GM12864 (cell line): ENCODE measurements at places on chromosomes 1 and 21.

DNA sequence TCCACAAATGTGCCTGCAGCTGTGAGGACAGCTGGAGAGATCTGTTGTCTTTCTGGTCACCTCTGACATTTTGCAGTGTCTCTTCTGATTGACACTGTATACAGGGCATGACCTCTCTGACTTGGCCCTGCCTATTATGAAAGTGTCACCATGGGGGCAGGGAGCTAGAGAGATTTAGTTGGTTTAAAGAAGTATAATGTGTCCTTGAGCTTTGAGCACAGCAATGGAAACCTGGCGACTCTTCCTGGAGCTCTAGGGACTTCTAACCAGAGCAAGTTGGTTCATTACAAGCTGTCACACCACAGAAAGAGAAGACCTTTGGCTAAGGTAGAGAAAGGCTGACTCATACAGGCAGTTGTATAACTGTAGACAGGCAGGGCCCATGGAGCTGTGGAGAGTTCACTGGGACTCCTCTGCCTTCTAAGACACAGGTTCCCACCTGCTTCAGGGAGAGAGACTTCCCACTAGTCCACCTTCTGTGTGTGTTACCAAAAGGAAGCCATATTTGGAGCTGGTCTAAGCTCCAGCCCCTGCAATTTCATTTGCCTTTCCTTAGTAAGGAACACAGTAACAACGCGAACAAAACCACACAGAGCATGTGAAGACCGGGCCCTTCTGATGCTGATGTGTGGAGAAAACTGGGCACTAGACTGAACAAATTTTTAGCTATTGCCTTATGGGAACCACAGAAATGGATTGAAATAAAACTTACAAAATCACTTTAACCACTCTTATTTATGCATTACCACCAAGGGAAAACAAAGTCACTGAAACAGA is 90.5 kb upstream of the ADAR start:
- DNase-seq: no peak

GRCh38 chr1:6180268-6180706 is at the start of gene CHD5:
TSS of gene CHD5 (minus strand) at chr1:6180321. CDS start at chr1:6180023, 298 bp downstream.
- DNase-seq: no peak

GRCh38 chr21:44708213-44708865 is 3.0 kb downstream of the TSPEAR start:
- DNase-seq: no peak

GRCh38 chr21:16262091-16262490 is 532.3 kb downstream of the USP25 start:
- no peak for DNase-seq

GRCh38 chr1:9239622-9240401 is 5.2 kb downstream of the H6PD start:
- DNase-seq: no peak

GRCh38 chr1:203544978-203545816 is 51.2 kb downstream of the OPTC start:
- no peak for DNase-seq

DNA sequence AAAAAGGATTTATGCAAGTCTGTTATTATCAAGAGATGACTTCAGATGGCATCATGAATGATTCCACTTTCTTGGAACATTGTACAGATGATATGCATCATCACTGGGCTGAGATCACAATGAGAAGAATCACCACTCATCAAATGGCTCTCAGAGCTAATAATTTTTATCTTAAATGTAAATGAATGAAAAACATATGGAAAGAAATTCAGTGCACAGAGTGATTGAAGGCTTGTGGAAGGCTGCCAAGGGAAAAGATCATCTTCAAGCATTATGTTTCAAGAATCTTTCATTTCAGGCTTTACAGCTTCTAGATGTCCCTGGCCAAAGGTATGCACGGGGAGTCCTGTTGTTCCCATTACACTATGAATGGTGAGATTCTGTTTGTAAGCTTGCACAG is 955.7 kb downstream of the TTLL7 start:
- no peak for DNase-seq

DNA sequence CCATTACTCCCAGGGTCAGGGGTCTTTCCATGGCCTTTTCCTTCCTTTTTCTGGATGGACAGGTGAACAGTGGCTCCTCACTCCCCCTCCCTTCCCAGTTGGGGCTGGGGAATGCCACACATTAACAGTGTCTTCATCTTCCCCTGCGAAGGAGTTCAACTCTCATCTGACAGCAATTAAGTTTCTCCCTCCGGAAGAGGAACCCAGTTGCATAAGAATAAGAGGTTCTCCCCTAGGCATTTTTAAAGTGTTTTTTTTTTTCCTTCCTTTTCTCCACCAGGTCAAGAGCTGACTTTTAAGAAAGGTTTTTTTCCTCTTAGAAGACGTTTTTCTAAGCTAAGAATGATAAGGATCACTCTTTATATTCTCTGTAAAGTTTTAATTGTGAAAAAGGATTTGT is 42.3 kb upstream of the FASLG start:
- DNase-seq: no peak

GRCh38 chr1:22262583-22262982 is 119.7 kb upstream of the WNT4 start:
- DNase-seq: no peak

- DNase-seq: no peak
Measured at GRCh38 chr1:79376106-79376505, 369.6 kb upstream of the ADGRL4 start.

DNA sequence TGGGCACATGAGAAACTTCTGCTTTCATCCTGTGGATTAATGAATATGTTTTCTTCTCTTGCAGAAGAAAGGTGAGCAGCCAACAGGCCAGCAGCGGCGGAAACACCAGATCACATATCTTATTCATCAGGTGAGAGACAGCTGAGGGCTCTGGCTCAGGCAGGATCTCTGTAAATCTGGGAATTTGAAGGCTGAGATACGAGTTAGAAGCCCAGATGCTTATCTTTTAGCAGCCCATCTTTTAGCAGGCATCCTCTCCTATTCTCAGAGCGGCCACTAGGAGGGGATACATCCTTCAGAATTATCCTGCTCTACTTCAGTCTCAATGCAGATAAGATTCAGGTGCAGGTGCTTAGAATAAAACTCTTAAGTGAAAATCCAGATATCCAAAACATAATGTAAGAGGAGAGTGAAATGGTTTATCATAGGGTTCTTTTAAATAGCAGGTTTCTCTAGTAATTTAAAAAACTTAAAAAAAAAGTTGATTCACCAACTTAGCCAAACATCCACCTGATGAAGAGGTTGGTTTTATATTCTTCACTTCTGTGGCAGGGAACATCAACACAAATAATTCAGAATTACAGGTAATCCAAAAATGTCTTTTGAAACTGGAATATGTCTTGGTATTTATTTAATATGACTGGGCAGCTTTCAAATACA is 19.3 kb downstream of the SH2D2A start:
- no peak for DNase-seq

GRCh38 chr1:91024481-91025119 is 2.8 kb upstream of the ZNF644 start:
- no peak for DNase-seq

DNA sequence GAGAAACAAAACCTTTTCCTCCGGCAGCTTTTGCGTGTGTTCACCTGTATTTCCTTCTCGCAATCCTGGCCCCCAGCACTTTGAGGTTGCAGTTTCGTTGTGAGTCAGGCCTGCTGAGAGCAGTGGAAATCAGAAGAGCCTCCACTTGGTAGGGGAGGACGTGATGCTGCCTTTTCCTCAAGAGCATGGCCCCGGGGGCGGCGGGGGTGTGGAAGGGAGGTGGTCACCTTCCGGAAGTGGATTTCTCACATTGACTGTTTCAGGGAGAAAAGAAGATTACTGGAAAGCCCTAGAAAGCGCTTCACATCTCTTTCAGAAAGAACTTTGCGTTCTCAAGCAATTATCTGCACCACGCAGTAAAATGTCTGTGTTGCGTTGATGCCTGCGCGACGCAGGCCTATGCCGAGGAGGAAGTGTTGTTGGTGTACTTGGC is 12.2 kb upstream of the IL10 start:
- DNase-seq: peak; percentile 96

DNA sequence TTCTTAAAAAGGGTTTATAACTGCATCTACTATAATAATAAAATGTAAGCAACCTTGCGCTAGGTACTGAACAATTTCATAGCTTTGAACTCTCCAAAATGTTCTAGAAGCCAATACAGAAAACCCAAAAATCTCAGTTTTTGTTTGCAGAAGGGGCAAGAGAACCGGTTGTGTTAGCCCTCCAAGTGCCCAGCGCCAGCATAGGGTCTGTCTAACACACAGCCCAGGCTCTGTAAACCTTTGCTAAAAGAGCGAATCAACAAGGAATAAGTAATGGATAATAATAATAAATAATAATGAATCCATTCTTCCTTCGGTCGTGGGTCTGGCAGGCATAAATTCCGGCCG is 333 bp upstream of the CHAF1B start:
- DNase-seq: no peak

- no peak for DNase-seq
Measured at GRCh38 chr1:14553711-14554110, 44.8 kb upstream of the KAZN start.

DNA sequence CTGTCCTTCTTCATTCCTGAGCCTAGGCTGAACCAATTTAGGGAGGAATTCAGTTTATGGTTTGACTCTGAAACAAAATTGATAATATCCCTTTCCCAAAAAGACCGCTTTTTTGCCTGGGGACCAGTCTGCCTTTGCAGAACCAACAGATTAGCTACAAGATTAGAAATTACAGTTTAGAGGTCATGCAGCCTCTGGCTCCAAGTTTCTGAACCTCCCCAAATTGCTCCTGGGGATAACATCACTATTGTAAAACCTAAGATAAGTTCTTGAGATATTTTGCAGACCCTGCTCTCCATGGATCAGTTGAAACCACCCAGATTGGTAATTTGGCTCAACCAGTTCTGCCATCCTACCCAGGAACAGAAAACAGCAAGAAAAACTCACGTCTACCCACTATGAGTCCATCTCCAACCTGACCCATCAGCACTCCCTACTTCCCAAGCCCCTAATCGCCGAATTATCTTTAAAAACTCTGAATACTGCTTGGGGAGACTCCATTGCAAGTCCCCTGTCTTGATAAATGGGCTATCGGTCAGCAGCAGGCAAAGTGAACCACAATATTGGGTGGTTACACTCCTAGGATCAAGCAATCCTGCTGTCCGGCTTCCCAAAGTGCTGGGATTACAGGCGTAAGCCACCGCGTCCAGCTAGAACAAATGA is 605 bp upstream of the RABGGTB start:
- DNase-seq: no peak

GRCh38 chr1:205304695-205305070 is 16.9 kb downstream of the NUAK2 start:
- DNase-seq: no peak

DNA sequence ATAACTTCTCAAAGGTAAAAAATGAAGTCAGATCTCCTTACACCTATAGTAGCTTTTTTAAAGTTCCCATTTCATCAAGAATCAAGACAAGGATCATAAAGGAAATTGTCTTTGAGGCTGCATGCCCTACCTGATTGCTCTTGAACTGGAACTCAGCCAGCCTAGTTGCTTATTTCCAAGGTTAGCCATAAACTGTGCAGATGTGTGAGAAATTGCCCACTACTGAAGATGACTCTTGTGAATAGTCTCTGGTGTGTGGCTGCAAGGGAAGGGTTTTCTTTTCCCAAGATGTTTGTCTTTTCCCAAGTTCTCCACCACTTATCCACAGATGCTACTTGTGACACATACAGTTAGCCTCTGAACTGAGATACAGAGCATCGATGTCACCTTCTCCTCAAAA is 81.7 kb upstream of the DUSP10 start:
- no peak for DNase-seq

DNA sequence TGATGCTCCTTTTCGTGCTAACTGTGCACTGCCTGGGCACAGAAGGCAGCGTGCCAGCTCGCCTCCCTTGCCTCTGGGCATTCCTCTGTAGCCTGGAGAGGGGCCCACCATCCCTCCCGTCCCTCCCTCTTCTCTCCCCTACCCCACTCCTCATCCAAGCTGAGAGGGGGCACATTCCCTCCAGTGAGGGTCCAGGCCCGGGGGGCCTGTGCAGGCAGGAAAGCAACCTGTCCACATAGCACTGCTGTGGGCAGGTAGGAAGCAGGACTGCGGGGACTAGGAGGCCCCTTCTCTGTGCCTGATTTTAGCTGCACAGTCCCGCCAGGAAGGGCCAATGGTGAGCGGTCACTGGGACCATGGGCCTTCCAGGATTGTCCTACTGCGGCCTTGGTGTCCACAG is 10.3 kb upstream of the PKNOX1 start:
- DNase-seq: no peak

- no peak for DNase-seq
Measured at GRCh38 chr1:176225479-176225875, 18.4 kb upstream of the COP1 start.

- no peak for DNase-seq
Measured at GRCh38 chr1:147080006-147080661, 92.1 kb downstream of the PRKAB2 start.

GRCh38 chr1:159307346-159308020 is 5.3 kb downstream of the FCER1A start:
- no peak for DNase-seq

DNA sequence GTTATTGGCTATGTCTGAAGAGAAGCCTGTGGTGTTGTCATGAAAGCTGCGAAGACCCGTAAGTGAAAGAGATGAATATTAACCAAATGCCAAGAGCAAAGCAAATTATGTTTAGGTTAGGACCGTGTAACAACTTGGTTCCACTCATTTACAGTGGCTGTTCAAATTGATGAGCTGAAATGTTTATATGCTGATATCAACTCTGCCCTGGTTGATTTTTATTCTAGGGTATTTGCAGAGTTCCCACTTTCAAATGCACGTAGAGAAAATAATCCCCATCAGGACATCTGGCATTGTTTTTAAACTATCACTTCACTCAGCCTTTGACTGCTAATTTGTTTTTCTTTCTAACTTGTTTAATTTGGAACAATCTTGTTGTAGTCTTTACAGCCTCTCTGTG is 581.6 kb upstream of the ADAMTS5 start:
- DNase-seq: no peak

DNA sequence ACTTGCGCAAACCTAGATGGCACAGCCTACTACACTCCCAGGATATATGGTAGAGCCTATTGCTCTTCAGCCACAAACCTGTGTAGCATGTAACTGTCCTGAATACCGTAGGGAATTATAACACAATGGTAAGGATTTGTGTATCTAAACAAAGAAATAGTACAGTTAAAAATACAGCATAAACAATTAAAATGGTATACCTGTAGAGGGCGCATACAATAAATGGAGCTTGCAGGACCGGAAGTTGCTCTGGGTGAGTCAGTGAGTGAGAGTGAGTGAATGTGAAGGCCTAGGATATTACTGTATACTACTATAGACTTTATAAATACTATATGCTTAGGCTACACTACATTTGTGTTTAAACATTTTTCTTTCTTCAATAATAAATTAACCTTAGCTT is 99.3 kb downstream of the PLD5 start:
- DNase-seq: no peak

GRCh38 chr1:163308811-163309210 is 12.9 kb upstream of the NUF2 start:
- no peak for DNase-seq

GRCh38 chr1:29002792-29003191 is 88.4 kb downstream of the EPB41 start:
- no peak for DNase-seq

GRCh38 chr1:161206411-161207140 is 4.4 kb downstream of the NDUFS2 start:
- DNase-seq: no peak

- no peak for DNase-seq
Measured at GRCh38 chr1:30950053-30950452, 41.5 kb upstream of the SDC3 start.

GRCh38 chr1:95916616-95917015 is 682.6 kb downstream of the RWDD3 start:
- no peak for DNase-seq

GRCh38 chr21:46033410-46034400 is 52.1 kb downstream of the COL6A1 start:
- no peak for DNase-seq
